ENCODE measurements at places on chromosomes 2 and 18. TPM values are rescaled to one million over a fixed set of nuclear protein-coding genes. Genes with fewer than 3 reads are reported as not detected.

IL1F10 gene
- total RNA-seq = not detected

DCC gene
- total RNA-seq = 0.36 TPM

LIMS3 gene
- 2.3 TPM for total RNA-seq

ZNF396 gene
- total RNA-seq = 0.54 TPM

KCNE4 gene
- total RNA-seq = 10.7 TPM

PSMD14 gene
- total RNA-seq = 67.9 TPM

SLC39A10 gene
- 40.5 TPM for total RNA-seq

TEX44 gene
- total RNA-seq = not detected

LRRC30 gene
- not detected for total RNA-seq

CPO gene
- total RNA-seq = not detected

AGAP1 gene
- total RNA-seq = 21.8 TPM

NEU4 gene
- not detected for total RNA-seq

SERPINB11 gene
- not detected for total RNA-seq
